ENCODE measurements at places on chromosomes 16 and 17.

GRCh38 chr17:28551421-28552175 is 826 bp downstream of the UNC119 start:
- DNase-seq, result no peak

DNA sequence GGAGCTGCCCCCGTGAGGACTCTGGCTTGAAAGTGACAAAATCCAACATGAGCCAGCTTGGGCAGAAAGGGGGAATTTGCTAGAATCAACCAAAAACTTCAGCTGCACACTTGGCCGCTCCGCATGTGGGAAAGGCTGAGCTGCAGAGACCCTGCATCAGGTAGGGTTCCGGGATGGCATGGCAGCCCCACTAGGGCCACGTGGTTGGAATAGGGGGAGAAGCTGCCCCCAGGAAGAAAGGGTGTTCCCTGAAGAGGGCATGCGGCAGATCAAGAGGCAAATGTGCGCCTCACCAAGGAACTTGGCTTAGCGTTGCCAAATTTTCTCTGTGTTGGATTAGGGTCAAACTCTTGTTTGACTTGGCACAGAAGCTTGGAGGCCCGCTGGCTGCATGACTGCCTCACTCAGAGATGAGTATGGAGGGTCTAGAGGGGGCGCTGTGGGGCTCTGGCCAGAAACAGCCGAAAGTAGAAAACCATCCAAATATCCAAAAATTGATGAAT is 29.2 kb upstream of the WFIKKN2 start:
- no peak for DNase-seq

GRCh38 chr16:12142157-12142556 is 165.6 kb downstream of the SNX29 start:
- no peak for DNase-seq

GRCh38 chr16:67917852-67918236 is 13.8 kb downstream of the CTRL start:
- DNase-seq, result peak; percentile 79

GRCh38 chr16:15032547-15033308 is 23.1 kb downstream of the NTAN1 start:
- DNase-seq, result peak; percentile 29

GRCh38 chr17:40341808-40342503 is 22.6 kb downstream of the GJD3 start:
- DNase-seq, result peak; percentile 58

- no peak for DNase-seq
Measured at GRCh38 chr17:57370619-57371018, 114.3 kb downstream of the MSI2 start.

DNA sequence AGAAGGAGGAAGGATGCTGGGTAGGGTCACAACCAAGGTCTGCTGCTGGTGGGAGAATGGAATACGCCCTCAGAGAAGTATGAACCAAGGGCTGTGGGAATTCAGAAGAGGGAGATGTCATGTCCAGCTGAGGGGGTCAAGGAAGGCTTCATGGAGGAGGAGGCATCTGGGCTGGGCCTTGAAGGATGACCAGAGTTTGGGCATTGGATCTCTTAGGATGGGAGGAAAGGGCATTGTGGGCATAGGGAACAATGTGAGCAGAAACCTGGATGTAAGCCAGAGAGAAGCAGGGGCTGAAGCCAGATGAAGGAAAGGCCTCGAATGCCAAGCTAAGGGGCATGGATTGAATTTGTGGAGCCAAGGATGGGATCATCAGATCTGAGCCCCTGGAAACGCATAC is 49.2 kb upstream of the MAP3K14 start:
- DNase-seq, result no peak

GRCh38 chr17:72545766-72546165 is 424.9 kb downstream of the SOX9 start:
- peak; percentile 31 for DNase-seq

DNA sequence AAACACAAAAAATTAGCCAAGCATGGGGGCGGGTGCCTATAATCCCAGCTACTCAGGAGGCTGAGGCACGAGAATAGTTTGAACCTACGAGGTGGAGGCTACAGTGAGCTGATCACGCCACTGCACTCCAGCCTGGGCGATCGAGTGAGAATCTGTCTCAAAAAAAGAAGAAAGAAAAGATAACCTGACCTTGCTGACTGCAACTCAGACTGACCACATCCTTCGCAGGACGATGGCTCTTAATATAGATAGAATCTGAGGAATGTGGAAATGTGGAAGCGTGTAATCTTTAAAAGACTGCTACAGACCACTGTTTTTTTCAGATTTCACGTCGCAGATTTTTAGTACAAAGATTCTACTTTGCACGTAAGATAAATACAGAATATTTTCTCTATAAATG is 37.8 kb downstream of the KLHDC4 start:
- no peak for DNase-seq

- DNase-seq, result no peak
Measured at GRCh38 chr17:40170325-40170724, 6.9 kb upstream of the RAPGEFL1 start.

- DNase-seq, result no peak
Measured at GRCh38 chr17:4588391-4588790, 4.1 kb downstream of the SMTNL2 start.

DNA sequence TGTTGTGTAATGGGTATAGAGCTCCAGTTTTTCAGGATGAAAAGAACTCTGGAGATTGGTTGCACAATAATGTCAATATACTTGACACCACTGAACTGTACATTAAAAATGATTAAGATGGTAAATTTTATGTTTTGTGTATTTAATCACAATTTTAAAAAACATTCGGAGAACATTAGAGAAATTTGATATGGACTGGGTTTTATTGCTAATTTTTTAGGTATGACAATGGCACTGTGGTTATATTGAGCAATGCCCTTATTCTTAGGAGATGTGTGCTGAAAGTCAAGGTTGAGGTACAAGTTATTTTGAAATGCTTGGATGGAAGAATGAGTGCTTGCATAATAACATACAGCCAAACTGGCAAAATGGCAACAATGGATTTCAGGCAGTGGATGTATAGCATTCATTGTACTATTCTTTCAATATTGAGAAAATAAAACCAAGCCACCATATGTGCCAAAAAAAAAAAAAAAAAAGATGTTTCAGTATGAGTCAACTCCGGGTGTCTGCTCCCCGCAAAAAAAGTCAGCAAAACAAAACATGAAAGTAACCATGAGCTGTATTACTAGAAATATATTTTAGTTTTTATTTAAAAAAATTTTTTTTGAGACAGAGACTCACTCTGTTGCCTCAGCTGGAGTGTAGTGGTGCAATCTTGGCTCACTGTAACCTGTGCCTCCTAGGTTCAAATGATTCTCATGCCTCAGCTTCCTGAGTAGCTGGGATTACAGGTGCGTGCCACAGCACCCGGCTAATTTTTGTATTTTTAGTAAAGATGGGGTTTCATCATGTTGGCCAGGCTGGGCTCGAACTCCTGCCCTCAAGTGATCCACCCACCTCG is 19.8 kb downstream of the HOXB1 start:
- peak; percentile 40 for DNase-seq

- DNase-seq, result no peak
Measured at GRCh38 chr17:79623786-79624717, 13.2 kb upstream of the RBFOX3 start.

GRCh38 chr16:82024316-82024715 is 10.7 kb upstream of the HSD17B2 start:
- DNase-seq, result no peak

DNA sequence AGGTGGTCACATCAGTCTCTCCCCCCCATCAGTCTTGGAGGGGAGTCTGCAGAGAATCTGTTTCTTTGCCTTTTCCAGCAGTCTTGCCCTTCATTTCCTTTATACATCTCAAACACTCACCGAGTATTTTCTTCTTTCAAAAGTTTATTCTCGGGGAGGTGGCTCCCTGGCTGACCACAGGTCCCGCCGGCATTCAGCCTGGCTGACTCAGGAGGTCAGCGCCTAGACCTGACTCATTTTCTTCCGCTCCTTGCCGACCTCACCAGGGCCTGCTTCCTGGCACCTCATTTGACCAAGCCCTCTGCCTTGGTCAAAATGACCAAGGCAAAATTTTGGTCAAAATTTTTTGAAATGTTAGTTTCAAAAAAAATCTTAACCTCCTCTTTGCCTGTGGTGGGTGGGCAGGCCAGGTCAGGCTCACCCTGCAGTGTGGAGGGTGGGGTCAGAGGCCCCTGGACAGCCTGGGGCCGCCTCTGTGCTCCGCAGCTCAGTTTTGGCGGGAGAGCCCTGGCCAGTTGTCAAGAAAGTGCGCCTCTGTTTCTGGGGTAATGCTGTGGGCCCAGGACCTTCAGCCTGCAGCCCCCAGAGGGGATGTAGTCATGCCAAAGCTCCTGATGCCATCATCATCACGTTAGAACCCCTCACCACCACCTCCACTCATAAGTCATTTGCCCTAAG is 165.6 kb downstream of the SPECC1 start:
- no peak for DNase-seq

GRCh38 chr17:40415390-40415789 is 2.3 kb downstream of the TOP2A start:
- peak; percentile 46 for DNase-seq

DNA sequence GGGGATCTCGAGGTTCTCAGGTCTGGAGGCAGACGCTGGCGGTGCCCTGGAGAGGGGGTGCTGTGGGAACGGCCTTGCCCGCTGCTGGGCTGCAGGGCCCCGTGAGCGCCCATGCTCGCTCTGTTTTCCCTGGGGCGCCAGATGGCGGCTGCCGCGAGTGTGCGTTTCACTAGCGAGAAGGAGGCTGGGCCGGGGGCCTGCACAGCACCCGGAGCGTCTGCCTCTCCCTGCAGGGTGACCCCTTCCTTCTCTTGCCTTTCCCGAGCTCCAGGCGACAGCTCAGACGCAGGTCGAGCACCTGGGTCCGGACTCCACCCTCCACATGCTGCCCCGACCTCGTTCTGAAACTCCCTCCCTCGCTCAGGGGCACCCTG is 2.7 kb downstream of the TELO2 start:
- DNase-seq, result no peak

- DNase-seq, result no peak
Measured at GRCh38 chr17:37713028-37713431, 31.8 kb downstream of the HNF1B start.

- no peak for DNase-seq
Measured at GRCh38 chr16:84896847-84897246, 77.1 kb downstream of the CRISPLD2 start.

- DNase-seq, result no peak
Measured at GRCh38 chr17:1693339-1693738, 8.7 kb upstream of the PRPF8 start.

DNA sequence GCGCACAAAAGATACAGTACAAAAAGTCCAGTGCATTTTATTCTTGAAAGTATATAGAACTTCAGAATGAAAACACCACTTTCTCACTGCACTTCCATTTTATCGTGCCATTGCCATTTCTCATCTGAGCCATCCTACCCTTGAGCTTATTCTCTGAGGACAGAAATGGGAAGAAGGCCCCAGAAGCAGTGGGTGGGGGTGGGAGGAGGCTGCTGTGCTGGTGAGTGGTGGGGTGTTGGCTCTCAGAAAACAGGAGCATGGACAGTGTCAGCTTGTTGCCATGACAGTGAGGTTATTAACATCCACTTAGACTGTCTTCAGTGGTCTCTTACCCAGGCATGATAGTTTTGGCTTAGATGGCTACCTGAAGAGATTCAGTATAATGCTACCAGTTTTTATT is 4.5 kb downstream of the ATMIN start:
- DNase-seq, result no peak

DNA sequence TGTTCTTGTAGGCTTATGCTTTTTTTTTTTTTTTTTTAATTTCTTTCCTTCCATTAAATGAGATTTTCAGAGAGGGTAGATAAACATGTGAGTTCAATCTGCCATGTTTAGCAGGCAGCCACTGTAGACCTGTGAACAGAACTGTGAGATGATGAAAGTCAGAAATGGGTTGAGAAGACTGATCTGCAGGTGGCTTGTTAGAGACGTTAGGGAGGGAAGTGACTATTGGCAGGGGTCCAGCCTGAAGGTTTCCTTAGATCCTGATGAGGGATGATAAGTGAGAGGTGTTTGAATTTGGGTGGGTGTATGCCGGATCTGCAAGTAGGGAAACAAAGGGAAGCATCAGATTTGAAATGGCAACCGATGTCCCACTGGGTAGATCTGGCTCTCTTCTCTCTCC is 157.8 kb downstream of the HS3ST3B1 start:
- no peak for DNase-seq

DNA sequence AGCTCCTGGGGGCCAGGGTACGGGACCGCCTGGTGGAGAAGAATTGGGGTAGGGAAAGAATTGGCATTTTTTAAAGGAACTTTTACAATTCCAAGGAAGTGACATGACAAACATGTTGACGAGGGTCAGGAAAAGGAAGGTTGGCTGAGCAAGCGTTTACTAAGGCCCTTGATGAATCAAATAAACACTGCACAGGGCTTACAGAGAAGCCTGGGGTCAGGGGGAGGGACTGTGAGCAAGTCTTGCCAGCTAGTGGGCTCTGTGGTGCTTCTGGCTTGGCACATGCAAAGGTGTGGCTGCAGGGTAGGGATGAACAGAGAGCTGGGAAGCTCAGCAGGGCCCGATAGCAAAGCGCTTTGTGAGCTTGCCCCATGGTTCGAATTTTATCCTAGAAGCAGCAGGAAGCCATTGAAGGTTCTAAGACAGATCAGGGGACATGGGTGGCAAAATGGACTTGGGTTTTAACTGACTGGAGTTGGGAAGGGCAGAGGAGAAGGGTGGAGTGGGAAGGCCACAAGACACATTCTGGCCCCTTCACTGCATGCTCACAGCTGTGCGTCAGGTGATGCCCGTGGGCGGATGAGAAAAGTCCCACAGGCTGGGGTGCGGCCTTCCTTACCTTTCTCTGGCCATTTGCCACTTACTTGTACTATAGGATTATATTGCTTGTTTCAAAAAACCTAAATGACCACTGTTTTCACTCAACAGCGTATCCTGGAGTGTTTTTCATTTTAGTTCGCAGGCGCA is 117.8 kb downstream of the SOCS1 start:
- DNase-seq, result no peak

DNA sequence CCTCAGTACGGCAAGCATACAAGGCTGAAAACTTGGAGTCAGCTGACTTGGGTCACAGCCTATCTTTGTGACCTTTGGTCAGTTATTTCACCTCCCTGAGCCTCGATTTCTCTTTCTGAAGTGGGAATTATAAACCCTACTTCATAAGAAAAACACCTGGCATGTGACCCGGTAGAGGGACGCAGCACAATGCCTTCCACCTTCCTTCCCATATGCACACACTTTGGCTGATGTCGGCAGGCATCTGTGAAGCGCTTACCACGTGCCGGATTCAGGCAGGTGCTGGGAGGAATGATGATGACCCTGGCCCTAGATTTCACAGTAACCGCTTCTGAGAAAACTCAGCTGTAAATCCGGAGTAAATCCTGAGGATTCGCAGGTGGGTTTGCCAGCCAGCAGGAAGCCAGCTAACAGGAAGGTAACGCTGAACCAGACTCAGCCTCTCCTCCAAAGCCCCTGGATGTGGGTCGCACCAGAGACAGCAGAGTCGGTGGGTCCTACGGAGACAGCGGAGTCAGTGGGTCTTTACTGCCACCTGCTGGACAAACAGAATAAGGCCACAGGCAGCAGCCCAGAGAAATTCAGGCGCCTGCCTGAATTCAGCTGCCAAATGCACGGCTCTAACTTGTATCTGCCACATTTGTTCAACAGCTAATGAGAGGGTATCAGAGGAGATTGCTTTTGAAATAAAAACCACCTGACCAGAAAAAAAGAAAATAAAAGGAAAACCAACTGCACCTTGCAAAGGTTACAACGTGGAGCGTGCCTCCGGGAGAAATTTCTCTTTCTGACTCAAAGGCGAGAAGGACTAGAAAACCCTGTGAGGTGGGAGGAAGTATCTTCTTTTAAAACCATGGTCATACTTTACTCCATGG is 16.6 kb downstream of the COPRS start:
- peak; percentile 77 for DNase-seq

Data from fibroblast of skin of scalp (primary cell).